Neural crest cell (in vitro differentiated cells): ENCODE measurements at places on chromosomes 16 and 17.

GRCh38 chr16:84398701-84399100, 30.4 kb downstream of the ATP2C2 start:
- DNase-seq, result no peak

GRCh38 chr16:5982979-5983378, 885.4 kb upstream of the EEF2KMT start:
- DNase-seq, result no peak

DNA sequence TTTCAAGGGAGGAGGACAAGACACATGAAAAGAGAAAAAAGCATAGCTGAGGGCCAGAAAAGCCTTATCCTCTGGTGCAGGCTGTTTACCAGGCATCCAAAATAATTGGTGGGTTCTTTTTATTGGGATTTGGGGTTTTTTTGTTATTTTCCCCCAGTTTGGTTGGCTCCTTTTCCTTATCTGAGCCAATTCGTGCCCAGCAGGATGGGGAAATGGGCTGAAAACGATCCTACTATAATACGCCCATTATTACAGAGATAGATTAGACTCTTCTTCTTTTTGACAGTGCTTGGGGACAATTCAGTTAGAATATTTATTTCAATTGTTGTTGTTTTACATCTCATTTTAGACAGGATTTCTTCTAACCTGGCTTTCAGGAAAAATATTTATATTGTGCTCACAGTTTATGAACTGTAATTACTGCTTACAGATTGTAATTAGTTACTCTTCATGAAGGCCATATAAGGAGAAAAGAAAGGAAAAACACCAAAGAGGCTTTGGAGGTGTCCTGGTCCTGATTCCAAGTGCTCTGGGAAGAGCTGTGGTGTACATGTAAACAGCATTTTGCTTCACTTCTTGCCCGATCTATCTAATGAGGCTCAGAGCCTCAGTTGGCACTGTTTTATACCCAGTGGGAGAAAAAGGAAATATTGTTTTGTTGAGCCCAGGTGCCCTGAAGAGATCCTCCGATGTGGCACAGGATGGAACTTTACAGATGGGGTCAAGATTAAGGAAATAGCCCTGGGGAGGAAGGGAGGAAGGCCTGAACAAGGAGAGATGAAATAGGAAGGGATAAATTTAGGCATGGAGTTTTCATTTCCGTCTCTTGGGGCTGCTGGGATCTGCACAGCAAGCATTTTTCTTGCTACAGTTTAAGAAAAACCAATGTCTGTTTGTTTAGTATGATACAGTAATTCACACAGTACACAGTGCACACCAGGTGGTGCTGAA, 611 bp upstream of the ANKRD40 start:
- DNase-seq, result no peak

- DNase-seq, result no peak
Observed at GRCh38 chr17:2815781-2816185, 19.5 kb downstream of the RAP1GAP2 start.

DNA sequence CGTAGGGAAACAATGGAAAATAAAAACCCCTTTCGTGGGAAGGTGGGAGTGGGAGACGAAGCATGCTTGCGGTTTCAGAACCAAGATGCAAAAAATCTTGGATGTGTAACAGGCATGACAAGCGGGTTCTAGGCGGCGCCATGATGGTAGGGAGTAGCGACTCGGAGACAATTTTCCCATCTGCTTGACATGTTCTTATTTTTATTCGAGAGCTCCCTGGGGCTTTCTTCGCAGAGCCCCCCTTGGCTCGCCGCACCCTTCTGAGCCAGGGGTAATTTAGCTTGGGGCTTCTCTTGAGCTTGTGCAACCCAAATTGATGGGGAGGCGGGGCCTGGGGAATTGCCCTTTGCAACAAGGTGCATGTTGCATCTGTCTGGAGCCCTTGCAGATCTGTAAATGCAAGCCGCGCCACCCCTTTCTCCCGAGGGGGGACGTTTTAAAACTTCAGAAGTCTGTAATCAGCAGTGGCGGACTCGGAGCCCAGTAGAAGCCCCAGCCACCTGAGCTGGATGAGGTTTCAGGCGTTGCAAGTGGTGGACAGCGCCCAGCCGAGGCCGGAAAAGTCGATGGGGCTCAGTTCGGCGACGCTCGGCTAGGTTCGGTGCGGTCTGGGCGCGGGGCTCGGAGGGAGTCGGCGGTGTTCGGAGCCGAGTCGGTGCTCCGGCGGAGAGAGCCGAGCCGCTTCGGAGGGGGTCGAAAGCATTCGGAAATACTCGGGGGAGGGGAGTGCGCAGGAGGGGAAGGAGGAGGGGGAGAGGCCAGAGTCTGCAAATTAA, 2.9 kb downstream of the GNAO1 start:
- peak; percentile 92 for DNase-seq

- DNase-seq, result no peak
Observed at GRCh38 chr17:75271955-75272847, 1.2 kb upstream of the MIF4GD start.

DNA sequence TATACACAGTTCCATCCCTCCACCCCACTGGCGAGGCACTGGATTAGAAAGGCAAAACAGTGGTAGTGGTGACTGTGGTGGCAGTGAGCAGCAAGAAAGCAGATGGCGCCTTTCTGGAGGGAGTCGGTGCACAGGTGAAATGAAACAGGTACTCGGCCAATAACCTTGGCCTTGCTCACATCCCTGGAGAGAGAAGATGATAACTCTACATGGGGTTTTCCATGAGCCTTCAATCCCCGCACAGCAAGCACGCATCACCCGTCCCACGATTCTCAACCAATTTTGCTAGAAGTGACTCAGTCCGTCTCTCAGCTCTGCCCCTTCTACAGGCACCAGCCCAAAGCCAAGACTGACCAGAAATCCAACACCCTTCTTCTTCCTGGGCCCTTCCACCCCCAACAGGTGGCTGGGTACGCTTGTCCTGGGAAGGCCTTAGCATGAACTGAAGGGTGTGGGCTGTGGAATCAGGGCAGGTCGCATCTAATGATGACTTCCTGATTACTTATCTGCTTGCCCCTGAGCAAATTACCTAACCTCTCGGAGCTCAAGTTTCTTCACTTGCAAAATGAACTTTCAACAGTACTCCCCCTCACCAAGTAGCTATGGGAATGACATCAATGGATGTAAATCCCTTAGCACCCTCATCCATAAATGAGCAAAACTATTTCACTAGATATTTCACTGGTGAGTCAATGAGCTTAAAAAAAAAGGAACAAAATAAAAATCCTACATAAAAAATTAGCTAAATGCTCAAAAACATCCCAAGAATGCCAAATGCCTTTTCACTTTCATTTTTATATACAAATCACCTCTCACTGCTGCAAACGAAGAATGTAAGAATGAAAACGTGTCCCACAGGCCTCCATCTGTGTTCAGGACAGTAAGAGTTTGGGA, 18.0 kb downstream of the XPO6 start:
- DNase-seq, result no peak

DNA sequence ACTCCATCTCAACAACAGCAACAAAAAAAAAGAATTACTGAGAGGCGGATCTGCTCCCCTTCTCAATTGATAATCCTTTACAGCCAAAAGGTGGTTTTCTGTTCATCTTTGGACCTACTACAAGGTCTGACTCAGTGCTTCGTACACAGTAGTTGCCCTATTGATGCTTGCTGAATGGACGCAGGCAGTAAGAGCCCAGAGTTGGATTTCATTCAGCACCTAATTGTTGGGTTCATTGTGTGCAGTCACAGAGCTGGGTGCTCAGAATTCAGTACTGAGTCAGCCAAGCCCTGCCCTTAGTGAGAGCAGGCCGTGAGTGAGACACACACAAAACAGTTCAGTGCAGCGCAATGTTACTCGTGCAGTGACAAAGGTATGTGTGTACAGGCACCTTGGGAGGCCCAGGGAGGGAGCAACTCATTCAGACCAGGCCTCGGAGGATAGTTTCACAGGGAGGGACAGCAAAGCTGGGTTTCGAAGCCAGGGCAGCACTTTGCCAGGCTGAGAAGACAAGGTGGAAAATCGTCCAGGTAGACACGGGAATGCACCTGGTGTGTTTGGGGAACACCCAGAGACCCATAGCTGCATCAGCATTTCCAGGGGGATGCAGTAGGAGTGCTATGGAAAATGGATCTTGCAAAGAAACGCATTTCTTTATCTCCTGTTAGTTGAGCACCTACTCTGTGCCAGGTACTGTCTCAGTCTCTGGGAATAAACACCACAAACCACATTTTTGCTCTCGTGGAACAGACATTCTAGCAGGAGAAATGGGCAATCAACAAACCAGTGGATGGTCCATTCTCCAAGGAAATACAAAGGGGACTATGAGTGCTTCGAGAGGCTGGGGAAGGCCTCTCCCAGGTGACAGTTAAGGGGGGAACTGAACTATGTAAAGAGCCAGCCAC, 18.1 kb upstream of the KRT17 start:
- DNase-seq, result no peak

DNA sequence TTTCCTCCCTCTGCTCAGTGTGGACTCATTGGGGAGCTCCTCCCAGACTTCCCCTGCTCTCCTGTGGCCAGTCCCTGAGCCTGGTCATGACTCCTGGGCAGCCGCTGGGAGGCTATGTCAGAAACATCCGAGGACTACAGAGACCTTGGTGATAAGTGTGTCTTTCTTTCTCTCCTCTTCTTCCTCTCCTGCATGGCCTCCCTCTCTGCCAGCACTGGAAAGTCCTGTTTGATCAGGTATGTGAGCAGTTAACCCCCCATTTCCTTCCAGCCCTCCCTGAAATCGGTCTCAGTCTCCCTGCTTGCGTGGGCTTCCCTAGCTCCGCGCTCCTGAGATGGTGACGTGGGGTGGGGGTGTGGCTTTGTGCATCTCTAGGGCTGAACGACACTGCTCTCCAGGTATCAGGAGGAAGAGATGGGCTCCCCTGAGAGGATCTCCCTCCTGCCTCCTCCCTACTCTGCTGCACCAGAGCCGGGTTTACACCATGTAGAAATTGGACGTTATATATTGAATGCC, 2.1 kb downstream of the RHBDL3 start:
- DNase-seq, result no peak

- DNase-seq, result no peak
Observed at GRCh38 chr16:87135246-87136030, 181.8 kb downstream of the C16orf95 start.

DNA sequence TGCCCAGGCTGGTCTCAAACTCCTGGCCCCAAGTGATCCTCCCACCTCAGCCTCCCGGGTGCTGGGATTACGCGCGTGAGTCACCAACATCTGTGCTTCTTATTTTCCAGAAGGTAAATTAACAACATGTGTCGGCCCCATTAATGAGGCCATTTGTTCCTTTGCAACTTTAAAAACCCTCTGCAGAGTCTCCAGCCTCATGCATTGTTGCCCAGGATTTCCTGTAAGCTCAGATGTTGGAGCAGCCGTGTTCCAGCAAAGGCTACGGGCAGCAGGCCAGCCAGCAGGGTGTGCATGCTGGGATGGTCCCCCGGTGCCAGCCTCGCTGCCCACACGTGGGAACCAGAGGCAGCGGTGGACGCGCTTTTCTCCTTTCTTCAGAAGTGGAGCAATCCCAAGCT, 19.1 kb upstream of the HEXD start:
- no peak for DNase-seq

DNA sequence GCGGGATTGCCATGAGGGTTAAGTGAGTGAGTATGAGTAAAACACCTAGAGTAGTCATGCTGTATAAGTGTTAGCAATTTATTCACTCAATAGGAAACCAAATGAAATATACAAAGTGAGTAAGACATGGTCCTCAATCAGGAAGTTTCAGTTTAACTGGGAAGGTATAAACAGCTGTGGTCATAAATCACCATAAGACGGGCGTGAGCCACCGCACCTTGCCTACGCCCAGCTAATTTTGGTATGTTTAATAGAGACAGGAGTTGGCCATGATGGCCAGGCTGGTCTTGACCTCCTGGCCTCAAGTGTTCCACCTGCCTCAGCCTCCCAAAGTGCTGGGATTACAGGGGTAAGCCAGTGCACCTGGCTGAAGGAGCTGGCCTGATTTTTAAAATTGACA, 27.0 kb downstream of the RNF135 start:
- DNase-seq, result no peak

GRCh38 chr17:49977463-49978389, 8.7 kb downstream of the DLX4 start:
- no peak for DNase-seq

DNA sequence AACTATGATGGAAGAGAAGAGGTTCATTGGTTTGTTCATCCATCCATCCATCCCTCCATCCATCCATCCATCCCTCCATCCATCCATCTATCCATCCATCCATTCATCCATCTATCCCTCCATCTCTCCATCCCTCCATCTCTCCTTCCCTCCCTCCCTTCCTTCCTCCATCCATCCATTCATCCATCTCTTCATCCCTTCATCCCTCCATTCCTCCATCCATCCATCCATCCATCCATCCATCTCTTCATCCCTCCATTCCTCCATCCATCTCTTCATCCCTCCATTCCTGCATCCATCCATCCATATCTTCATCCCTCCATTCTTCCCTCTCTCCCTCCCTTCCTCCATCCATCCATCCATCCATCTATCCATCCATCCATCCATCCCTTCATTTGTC, 10.0 kb upstream of the PPL start:
- DNase-seq, result no peak

GRCh38 chr17:21528031-21528695, 152.0 kb downstream of the KCNJ12 start:
- no peak for DNase-seq

- DNase-seq, result no peak
Observed at GRCh38 chr17:32350666-32351418, 885 bp downstream of the ZNF207 start.

- peak; percentile 49 for DNase-seq
Observed at GRCh38 chr16:49854188-49854795, 1.6 kb downstream of the ZNF423 start.

DNA sequence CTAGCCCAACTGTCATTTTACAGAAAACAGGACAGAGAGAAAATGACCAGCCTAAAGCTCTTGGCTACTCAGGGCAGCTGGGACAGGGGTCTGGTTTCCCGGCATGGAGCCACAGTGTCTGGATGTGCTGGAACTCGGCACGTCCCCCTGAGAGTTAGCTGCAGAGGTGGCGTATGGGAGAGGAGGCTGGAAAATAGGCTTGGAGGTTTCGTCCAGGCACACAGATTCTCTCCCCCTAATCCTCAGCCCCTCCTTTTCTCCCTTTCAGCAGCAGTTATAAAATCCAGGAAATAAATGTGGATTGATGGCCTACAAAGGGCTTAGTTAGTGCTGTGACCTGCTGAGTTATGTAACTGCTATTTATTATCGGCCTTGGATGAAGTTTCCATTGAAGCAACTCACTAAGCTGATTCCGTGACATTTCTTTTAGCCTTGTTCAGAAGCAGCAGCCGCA, 89.5 kb upstream of the TOB1 start:
- no peak for DNase-seq

- no peak for DNase-seq
Observed at GRCh38 chr16:88924834-88925539, 52.0 kb downstream of the CBFA2T3 start.

- DNase-seq, result no peak
Observed at GRCh38 chr16:11101283-11101682, 154.7 kb downstream of the SOCS1 start.

GRCh38 chr16:22337849-22338635, 36.4 kb downstream of the CDR2 start:
- no peak for DNase-seq

GRCh38 chr16:35195173-35195863, 1735.9 kb downstream of the TP53TG3F start:
- no peak for DNase-seq

GRCh38 chr16:57530104-57530521, 6.3 kb downstream of the CCDC102A start:
- no peak for DNase-seq

GRCh38 chr16:85812031-85812807, 12.7 kb downstream of the COX4I1 start:
- no peak for DNase-seq
